Left lung (tissue), 14 donors: ENCODE measurements at places on chromosomes 4 and X. TPM values are rescaled to one million over a fixed set of nuclear protein-coding genes. Genes with fewer than 3 reads are reported as not detected.
A peak's percentile ranks its signal among the peaks of the same experiment; 100 is the strongest.

The CENPVL1 gene
- polyA plus RNA-seq = not detected

The FAM120C gene
- 11.4 TPM for polyA plus RNA-seq

The PGAM4 gene
- polyA plus RNA-seq = 0.91 TPM

The SPANXA1 gene
- not detected for polyA plus RNA-seq

The WDFY3 gene
- polyA plus RNA-seq = 39.4 TPM

DNA sequence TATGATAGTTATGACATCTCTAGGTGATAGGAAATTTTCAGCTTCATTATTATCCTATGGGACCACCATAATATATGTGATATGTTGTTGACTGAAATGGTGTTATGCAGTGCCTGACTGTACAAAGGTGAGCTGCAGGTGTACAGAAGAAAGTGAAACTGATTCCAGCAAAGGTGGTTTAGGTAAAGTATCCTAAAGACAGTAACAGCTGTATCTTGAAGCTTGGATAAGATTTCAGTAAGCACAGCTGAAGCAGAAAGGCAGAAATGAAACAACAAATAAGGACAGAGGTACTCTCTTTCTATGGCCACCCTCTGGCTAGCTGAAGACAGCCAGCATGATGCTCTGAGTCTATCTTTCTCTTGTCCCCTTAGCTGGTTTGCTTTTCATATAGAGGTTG is 30.0 kb upstream of the PGK1 start:
- no peak for DNase-seq

GRCh38 chr4:44679060-44679459 is 840 bp downstream of the GUF1 start:
- no peak for DNase-seq

- no peak for DNase-seq
Observed at GRCh38 chr4:48065587-48066052, 49.0 kb downstream of the NIPAL1 start.

DNA sequence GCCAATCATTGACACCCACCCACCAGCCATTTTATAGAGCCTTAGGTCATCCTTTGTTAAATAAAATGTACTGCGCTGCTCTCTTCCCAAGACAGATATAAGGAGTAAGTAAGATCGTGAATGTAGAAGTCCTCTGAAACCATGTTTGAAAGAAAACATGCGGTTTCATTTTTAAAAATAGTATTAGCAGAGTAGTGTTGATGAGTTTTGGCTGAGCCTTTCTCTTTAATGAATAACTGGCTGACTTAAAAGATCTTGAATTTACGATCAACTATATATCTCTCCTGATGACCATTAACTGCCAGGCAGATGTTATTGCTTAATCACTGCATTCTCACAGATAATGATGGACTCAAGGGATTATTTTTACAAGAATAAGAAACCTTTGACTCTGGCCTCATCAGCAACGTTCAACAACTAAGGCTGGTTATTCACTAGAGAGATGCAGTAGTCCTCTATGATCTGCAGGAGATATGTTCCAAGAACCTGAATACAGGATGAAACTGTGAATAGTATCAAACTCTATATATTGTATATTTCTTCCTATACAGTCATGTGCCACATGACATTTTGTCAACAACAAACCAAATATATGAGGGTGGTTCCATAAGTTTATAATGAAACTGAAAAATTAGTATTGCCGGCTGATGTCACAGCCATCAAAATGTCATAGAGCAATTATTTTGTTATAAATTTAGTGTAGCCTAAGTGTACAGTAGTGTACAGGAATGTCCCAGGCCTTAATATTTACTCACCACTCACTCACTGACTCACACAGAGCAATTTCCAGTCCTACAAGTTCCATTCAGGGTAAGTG is 80.8 kb downstream of the FAM13A start:
- no peak for DNase-seq

GRCh38 chr4:146646593-146647325 is 8.1 kb downstream of the POU4F2 start:
- DNase-seq = no peak

DNA sequence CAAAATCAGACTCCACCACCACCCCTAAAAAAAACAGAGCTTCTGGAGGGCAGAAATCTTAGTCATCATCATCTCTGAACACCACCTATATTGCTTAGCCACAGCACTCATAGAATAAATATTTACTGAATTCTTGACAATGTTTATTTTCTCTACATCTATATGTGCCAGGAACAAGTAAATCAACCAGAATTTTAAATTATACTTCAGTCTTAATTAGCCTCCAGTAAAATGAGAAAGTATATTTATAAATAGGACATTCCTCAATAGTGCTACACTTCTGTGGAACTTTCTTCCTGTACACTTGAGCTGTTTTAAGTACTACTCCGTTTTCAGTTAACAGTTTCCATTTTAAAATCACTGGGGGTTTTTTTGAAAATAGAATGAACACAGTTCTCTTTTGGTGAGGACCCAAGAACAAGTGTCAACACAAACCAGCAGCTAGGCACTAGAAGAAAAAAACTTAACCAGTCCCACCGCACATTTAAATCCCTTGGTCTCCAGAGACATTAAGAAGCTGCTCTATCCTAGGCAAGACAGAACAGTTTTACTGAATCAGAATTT is 25.5 kb downstream of the SMIM14 start:
- no peak for DNase-seq

DNA sequence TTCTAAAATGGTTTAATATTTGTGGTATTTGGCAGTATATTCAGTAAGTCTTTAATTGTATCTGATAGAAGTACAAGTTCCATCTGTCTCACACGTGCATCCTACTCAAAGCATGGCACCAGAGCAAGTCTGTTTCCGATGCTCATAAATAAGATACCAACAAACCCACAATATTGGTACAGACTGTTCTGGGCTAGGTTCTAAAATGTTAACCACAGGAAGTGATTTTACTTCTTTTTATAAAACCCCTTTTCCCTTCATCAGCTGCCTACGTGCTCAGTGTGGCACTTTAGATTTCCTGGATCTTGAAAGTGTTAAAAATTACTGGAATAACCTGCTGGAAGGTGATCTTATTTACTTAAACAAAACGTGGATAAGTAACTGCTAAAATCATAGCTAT is 165.1 kb downstream of the CFAP299 start:
- no peak for DNase-seq

DNA sequence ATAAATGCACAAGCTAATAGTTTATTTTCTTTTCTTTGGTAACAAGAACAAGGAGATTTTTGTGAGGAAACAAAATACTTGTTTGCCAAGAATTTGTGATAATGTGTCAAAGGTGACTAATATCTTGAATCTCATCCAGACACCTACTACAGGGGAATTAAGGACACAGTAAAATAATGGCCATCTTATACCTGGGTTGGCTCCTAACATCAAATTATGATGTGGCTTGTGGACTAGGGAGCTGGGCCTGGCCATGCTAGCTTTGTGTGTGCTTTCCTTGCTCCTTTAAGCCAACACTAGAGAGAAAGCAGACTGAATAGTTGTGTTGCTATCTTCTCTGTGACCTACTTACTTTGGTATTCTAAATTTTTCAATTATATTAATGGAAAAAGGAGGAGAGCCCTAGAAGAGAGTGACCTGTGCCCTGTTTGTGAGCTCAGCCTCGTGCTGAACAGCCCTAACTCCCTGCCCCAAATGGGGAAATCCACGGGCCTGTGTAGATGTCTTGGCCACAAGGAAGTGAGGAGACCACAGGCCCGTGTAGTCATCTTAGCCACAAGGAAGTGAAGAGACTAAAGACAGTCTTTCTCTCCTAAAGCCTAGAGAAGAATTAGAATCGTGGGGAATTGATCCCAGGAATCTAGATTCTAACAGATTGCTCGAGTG is 23.3 kb downstream of the ARHGAP24 start:
- DNase-seq = peak; percentile 86
